ENCODE measurements at places on chromosomes 5 and 9. TPM values are rescaled to one million over a fixed set of nuclear protein-coding genes. Genes with fewer than 3 reads are reported as not detected.

The BNC2 gene
- polyA plus RNA-seq, result 0.27 TPM

The SV2C gene
- not detected for polyA plus RNA-seq

The ENTR1 gene
- 54.1 TPM for polyA plus RNA-seq

- no peak for DNase-seq
Measured at GRCh38 chr9:134454476-134454857, 128.2 kb downstream of the RXRA start.

- no peak for DNase-seq
Measured at GRCh38 chr9:33742519-33742918, 52.8 kb upstream of the PRSS3 start.
